ENCODE measurements at places on chromosomes 16 and 17.

- no peak for DNase-seq
Observed at GRCh38 chr16:56855201-56855600, 9.8 kb upstream of the SLC12A3 start.

DNA sequence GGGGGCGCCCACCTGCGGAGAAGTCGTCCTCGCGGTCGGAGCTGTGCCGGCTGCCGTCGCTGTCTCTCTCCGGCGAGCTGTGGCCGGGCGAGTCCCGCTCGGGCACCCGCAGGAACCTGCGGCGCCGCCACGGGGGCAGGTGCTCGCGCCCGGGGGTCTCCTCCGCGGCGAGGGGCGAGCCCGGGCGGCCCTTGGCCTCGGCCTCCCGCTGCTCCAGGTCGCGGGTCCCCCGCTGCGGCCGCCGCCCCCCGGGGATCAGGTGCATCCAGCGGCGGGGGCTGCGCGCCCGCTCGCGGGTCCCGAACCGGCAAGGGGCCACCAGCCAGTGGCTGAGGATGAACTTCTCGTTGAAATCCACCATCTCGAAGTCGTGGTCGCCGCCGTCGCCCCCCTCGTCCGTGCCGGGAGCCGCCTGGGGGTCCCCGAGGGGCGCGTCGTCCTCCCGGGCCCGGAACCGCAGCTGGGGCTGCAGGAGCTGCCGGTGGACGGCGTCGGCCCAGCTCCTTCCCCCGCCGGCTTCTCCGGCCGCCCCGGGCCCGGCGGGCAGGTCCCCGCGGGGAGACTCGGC lies 41.4 kb upstream of the BHLHA9 start:
- no peak for DNase-seq

- DNase-seq = no peak
Observed at GRCh38 chr17:71361656-71362450, 759.0 kb upstream of the SOX9 start.

DNA sequence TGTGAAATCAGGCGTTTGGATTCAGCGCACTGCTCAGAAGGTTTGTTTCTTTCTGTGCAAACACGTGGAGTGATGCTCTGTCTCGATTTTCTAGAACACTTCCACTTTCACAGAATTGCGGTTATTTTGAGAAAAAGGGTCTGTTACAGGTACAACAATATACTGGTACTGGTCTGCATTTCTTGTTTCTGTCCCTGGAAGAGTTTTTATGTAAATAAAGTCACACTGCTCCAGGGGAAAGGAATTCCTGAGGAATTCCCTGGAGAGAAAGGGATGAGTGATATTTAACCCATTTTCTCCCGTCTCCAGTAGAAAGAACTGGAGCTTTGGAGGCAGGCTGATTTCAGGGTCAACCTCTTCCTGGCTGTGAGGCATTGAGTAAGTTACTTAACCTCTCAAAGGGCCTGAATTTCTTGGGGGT lies 16.2 kb upstream of the RMI2 start:
- DNase-seq = no peak

DNA sequence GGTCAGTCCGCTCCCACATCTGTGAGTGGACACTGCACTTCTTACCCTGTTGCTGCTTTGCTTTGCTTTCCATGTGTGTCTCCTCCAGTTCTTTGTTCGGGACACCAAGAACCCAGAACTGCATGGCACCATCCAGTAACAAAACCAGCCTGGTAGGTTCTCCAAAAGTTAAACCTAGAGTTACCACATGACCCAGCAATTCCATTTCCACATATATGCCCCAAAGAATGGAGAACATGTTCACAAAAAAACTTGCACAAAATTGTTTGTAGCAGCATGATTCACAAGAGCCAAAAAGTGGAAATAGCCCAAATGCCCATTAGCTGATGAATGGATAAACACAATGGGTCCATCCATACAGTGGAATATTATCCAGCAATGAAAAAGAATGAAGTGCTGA lies 10.3 kb upstream of the CCL22 start:
- DNase-seq = no peak

DNA sequence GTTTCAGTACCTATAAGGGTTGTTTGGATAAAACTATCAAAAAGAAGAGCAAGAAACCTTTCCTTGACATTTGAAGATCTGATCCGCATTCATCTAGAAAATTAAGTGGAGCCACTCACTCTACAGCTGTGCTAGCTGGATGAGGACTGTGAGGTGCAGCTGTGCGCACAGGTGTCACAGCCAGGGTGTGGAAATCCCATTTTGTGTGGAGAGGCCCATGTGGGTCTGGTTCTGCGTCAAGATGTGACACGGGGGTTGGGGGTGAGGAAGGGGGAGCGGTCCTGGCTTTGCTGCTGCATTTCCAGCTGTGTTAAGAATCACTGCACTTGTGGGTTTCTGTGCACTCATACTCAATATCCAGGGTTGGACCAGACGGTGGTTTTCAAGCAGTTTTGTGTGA lies 70.7 kb downstream of the CLEC16A start:
- no peak for DNase-seq

DNA sequence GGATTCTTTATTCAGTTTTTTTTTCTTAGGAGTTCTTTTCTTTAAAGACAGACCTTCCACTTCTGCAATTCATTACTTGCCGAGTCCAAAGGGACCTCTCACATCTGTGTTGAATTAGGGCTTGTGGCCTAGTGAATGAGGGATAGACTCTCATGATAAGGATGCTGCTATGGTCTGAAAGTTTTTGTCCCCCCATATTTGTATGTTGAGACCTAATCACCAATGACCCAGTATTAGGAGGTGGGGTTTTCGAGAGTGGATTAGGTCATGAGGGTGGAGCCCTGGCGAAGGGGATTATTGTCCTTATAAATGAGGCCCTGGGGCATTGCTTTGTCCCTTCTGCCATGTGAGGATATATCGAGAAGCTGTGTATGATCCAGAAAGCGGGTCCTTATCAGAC lies 9.5 kb downstream of the KRT12 start:
- DNase-seq = no peak

All from HS-27A (cell line).